Uterine smooth muscle cell (primary cell): ENCODE measurements at places on chromosomes 13 and 19. TPM values are rescaled to one million over a fixed set of nuclear protein-coding genes. Genes with fewer than 3 reads are reported as not detected.

FAM216B gene
- not detected in 2 replicates for total RNA-seq

KIRREL2 gene
- total RNA-seq: not detected in 2 replicates

FLT1 gene
- total RNA-seq: 3.1 and 6.2 TPM in 2 replicates

ZIC5 gene
- total RNA-seq: not detected in 2 replicates

LIN7B gene
- total RNA-seq: 4.8 and 13.1 TPM in 2 replicates

KIR2DL1 gene
- not detected in 2 replicates for total RNA-seq
